SIG-M5 (cell line): ENCODE measurements at places on chromosomes 7 and 10.

DNA sequence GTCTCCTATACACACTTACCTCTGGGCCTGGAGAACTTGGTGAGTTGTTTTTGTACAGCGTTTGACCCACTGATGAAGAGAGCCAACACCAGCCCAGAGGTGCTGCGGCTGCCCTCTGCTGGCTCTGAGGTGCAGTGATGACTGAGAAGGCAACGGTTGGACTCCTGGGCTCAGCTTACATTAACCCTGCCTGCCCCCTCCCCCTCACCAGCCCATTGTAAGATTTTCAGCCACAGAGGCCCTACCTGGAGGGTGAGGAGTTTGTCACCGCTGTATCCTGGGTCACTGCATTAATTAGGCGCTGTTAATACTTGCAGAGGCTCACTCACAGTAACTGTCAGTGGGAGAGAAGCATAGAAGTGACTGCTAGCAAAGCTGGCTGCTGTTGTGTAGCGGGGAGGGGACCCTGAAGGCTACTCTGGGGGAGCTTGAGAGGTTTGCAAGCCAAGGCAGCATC lies 19.0 kb upstream of the ANKRD2 start:
- no peak for DNase-seq

DNA sequence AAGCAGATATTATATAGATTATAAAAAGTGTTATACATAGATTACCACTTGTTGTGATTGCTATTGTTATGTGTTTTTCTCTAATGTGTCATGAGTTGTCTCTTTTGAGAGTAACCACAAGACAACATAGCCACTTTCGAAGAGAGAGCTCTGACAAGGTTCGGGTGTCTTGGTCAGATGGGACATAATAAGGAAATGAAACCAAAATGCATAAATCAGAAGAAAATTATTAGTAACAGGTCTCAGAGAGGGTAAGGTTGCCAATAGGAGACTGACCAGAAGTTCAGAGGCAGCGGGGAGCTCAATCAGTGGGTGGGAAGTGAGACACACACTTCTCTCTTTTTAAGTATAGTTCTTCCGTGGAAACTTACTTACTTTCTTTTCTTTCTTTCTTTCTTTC lies 639.2 kb upstream of the POT1 start:
- DNase-seq: no peak

GRCh38 chr7:76225379-76225778 lies 23.7 kb downstream of the SRRM3 start:
- no peak for DNase-seq

GRCh38 chr10:99234041-99234790 lies 1.4 kb downstream of the HPSE2 start:
- DNase-seq: no peak

DNA sequence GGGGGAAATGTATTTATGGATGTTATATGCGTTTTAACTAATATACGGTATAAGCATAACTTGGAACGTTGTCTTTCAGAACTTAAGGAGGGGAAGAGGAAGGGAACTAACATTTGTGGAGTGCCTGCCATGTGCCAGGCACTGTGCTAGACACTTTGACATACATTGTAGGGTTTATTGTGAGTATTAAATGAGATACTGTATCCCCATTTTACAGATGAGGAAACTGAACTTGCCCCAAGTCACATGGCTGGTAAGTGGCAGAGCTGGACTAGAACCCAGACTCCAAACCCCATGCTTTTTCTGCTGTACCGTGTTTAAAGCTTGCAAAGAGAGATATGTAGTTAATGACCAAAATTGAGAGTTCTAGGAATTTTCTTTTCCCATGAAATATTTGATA lies 74.6 kb downstream of the CREM start:
- DNase-seq: no peak

GRCh38 chr7:155918720-155919390 lies 106.6 kb upstream of the SHH start:
- no peak for DNase-seq

- DNase-seq: no peak
These were observed 1028.5 kb upstream of the PHF14 start for GRCh38 chr7:9945131-9945530.

- no peak for DNase-seq
These were observed 11.5 kb upstream of the RSU1 start for GRCh38 chr10:16828701-16829175.

- no peak for DNase-seq
These were observed 39.6 kb upstream of the HSPB1 start for GRCh38 chr7:76262683-76263402.

- no peak for DNase-seq
These were observed 1199.1 kb upstream of the SORCS1 start for GRCh38 chr10:108363576-108363975.

DNA sequence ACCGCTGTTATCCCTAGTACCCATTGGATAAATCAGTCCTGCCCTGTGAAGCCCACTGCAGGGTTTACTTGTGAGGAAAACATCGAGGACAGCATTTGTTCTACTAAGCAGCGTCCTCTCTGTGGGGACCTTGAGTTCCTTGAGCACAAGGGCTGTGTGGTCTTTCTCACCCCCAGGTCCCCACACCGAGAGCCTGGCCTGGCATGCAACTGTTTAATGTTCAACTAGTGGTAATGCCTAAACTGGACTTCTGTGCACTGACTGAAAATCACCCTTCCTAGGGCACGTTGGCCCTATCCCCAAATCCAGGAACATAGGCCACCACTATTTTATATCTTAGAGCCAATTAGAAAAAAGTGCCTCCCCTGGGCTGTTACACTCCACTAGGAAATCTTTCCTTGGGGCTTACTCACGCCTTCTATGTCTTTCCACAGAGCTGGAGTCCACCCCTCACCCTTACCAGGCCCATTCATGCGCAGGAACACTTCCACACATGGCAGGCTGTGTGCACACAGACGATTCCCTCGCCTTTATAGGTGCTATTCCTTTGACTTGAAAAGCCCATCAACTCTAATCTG lies 1.7 kb upstream of the TMEM213 start:
- DNase-seq: no peak

DNA sequence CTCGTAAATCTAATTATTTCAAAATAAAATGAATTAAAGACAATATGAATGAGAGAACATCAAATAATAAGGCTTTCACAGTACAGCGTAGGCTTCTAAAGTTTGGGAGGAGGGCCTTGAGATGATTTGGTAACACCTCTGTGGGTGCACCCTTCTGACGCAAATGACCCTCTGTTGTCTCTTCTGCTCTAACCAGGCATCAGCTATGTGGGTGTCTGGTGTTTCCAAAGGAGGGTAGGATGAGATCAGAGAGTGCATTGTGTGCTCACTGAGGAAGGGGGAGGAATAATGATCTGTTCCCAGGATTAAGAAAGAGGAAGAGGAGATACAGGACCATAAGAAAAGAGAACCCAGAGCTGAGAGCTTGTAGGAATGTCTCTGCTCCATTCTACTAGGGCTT lies 420.4 kb downstream of the SDK1 start:
- DNase-seq: no peak

GRCh38 chr7:100520138-100520537 lies 18.9 kb upstream of the AGFG2 start:
- no peak for DNase-seq

GRCh38 chr7:29871787-29872398 lies 65.6 kb downstream of the WIPF3 start:
- DNase-seq: no peak
